ENCODE measurements at places on chromosomes 6 and 20. TPM values are rescaled to one million over a fixed set of nuclear protein-coding genes. Genes with fewer than 3 reads are reported as not detected.

DNA sequence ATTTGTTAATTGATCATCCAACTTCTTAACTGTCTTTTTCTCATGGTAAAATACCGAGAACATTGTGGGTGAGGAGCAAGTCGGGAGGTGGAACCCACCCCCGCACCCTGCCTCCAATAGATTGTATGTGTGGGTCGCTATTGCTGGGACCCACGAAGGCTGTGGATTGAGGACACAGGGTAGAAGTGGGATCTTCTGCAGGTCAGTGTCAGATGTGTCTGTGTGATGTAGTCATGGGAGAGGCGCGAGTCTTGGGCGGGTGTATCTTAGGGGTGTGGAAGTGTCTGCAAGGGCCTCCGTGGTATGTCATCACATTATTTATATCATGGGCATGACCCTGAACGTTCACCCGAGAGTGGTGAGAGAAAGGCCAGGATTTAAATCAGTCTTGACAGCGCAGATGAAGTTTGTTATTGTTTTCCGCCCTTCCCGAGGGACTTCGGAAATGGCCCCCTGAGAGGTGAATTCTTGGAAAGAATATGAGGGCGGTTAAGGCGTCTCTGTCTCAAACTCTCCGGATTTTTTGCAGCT is 472 bp upstream of the PAQR8 start:
- H3K4me1 ChIP-seq: no peaks in the 10 kb centered on the region
- H3K27me3 ChIP-seq: no peaks in the 10 kb centered on the region
- H3K4me3 ChIP-seq: peak overlapping the region; percentile 49
- peak overlapping the region; percentile 93 for H3K27ac ChIP-seq

GRCh38 chr6:110799189-110799588 is 16.1 kb downstream of the CDK19 start:
- H3K4me1 ChIP-seq: no peaks in the 10 kb centered on the region
- no peak overlapping the region for H3K4me3 ChIP-seq
- H3K27me3 ChIP-seq: no peaks in the 10 kb centered on the region
- H3K36me3 ChIP-seq: no peaks in the 10 kb centered on the region
- DNase-seq: no peak

Gene THBS2
- 0.81 TPM for polyA plus RNA-seq

DNA sequence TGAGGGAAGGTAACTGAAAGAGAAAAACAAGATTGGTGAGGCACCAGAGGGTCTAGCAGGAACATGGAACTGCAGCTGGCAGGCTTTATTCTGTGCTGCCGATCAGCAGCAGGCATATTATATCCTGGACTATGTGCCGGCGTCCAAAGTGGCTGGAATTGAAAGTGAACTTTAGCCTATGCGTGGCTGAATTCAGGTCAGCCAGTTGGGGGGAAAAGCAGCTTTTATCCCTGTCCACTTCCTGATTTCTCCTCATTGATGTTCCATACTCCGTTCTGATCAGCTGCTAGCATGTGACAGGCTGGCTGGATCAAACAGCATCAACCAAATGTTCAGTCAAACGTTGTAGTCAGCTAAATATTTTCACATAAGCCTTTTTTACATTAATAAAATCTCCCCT is 99.0 kb downstream of the CAP2 start:
- peak; percentile 60 for DNase-seq
- H3K36me3 ChIP-seq: no peaks in the 10 kb centered on the region
- H3K4me3 ChIP-seq: no peak overlapping the region
- H3K27me3 ChIP-seq: no peaks in the 10 kb centered on the region

All from small intestine (tissue), 16 donors.